ENCODE measurements at places on chromosomes 1 and 21.

- no peak for DNase-seq
Observed at GRCh38 chr1:15507278-15507677, 16.7 kb downstream of the CASP9 start.

GRCh38 chr1:157431751-157432150, 120.6 kb downstream of the FCRL5 start:
- DNase-seq: no peak

DNA sequence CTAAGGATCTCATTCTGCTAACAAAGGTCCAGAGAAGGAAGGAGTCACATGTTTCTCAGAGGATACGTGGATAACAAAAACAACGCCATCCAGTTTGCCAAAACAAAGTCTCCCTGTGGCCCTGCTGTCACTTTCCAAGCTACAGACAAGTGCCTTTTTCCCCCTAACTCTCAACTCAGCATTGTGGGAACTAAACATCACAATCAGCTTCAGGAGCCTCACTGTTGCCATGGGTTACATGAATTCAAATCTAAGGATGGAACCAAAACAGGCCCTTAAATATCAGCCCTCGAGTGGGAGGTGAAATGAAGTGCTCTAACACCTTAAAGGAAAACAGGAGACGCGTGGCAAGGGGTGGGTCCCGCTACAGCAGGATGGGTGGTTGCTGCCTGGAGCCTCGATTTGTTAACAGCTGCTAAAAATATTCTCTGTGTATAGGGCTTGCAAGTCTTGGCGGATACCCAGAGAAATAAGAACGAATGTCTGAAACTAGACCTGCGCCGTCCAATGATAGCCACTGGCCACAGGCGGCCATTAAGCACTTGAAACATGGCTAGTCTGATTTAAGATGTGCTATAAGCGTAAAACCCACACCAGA, 66.4 kb upstream of the SOD1 start:
- no peak for DNase-seq

- no peak for DNase-seq
Observed at GRCh38 chr21:36567216-36567885, 87.4 kb upstream of the CLDN14 start.

- no peak for DNase-seq
Observed at GRCh38 chr1:54743416-54744226, 20.7 kb downstream of the PARS2 start.

All from Caco-2 (cell line).